ENCODE measurements at places on chromosomes 4 and X.
A peak's percentile ranks its signal among the peaks of the same experiment; 100 is the strongest.

DNA sequence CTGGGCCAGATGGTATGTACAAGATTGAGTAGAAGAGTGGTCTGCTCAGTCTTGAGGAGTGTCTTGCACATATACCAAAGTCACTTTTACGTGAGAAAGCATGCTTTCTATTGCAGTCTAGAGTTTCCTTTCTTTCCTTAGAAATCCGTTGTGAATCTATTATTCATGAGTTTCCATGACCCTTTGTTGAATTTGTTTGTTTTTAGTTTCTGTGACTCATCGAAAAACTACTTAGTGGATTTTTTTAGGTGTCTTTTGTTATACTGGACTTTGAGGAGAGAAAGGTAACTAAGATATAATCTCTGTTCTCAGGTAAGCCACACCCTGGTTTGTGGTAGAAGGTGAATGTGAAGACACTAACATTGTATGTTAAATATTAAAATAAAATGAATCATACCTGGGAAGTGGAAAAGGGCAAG lies 23.0 kb downstream of the GALNT7 start:
- no peak for DNase-seq

DNA sequence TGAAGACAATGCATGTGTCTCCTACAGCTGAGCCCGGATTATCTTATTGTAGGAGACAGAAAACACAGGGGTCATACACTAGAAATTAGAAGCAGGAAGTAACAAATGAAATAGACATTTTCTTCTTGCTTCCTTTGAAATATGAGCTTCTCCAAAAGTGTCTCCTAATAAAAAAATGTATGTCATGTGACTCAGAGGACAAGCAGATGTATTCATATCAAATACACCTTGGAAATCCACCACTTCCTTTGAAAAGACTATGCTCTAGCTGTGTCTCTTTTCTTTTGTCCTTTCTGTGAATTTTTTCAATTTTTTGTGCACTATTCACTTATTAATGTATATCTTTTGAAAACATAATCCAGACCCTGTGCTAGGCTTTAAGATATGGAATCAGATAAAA lies 1906.2 kb downstream of the C4orf33 start:
- DNase-seq = peak; percentile 9

DNA sequence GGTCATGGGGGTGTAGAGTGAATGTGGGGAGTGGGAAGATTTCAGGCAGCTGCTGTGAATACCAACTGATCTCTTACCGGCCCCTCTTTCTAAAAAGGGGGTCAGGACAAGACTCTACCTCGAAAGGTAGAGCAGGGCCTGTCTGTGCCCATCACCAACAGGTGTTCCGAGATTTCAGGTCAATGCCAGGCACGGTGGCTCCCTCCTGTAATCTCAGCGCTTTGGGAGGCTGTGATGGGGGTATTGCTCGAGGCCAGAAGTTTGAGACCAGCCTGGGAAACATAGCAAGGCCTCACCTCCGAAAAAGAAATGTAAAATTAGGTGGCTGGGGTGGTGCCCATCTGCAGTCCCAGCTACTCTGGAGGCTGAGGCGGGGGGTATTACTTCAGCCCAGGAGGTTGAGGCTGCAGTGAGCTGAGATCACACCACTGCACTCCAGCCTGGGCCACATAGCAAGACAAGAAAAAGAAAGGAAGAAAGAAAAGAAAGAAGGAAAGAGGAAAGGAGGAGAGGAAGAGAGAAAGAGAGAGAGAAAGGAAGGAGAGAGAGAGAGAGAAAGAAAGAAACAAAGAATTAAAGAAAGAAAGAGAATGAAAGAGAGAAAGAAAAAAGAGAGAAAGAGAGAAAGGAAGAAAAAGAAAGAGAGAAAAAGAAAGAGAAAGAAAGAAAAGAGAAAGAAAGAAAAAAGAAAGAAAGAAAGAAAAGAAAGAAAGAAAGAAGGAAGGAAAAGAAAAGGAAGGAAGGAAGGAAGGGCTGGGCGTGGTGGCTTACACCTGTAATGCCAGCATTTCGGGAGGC lies 50.1 kb downstream of the CRLF2 start:
- no peak for DNase-seq

GRCh38 chr4:681736-682451 lies 7.1 kb downstream of the SLC49A3 start:
- DNase-seq = no peak

GRCh38 chr4:185867770-185868169 lies 55.8 kb upstream of the SORBS2 start:
- DNase-seq = no peak

GRCh38 chr4:88010966-88011365 lies 3.5 kb downstream of the PKD2 start:
- DNase-seq = no peak

- no peak for DNase-seq
These were observed 271.8 kb upstream of the GK2 start for GRCh38 chr4:79679859-79680258.

GRCh38 chr4:173793937-173794510 lies 264.0 kb upstream of the HAND2 start:
- DNase-seq = no peak

GRCh38 chr4:90994851-90995574 lies 867.8 kb downstream of the CCSER1 start:
- no peak for DNase-seq

DNA sequence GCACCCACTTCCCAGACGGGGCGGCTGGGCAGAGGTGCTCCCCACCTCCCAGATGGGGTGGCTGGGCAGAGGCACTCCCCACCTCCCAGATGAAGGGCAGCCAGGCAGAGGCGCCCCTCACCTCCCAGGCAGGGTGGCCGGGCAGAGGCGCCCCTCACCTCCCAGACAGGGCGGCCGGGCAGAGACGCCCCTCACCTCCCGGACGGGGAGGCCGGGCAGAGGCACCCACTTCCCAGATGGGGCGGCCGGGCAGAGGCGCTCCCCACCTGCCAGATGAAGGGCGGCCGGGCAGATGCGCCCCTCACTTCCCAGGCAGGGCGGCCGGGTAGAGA lies 61.2 kb downstream of the UPRT start:
- no peak for DNase-seq

DNA sequence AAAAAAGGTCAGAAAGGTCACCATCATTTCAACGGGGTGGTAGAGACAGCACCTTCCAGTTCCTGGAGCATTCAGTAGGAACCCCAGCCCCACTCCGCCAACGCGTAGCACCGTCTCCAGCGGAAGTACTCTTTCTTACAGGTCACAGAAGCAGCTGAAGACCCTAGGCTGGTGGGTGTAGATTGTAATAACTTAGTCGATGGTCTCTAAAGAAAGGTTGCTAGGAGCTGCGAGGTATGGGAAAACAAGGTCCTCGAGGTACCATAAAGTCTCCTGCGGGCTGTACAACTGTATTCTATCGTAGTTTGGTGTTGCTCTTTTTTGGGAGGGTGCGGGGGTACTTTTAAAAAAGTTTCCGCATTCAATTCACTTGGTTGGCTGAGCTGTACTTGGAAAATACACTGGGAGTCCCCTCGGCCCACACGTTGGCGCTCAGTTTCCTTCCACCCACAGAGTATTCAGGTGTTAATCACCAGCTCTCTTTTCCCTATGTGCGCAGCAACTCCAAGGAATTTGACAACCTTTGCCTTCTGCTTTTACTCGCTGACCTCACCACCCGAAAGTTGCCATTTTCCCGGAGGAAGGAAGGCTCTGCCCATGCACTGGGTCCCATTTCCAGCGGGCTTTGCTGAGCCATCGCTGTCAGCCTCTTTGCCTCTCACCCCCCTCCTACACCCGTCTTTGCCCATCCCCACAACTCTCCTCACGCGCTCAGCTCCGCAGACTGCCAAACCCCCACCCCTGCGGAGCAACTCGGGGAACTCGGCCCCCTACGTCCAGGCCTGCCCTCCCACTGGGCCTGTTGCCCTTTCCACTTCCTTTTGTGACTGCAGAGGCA lies 4.8 kb upstream of the SOX3 start:
- DNase-seq = no peak

DNA sequence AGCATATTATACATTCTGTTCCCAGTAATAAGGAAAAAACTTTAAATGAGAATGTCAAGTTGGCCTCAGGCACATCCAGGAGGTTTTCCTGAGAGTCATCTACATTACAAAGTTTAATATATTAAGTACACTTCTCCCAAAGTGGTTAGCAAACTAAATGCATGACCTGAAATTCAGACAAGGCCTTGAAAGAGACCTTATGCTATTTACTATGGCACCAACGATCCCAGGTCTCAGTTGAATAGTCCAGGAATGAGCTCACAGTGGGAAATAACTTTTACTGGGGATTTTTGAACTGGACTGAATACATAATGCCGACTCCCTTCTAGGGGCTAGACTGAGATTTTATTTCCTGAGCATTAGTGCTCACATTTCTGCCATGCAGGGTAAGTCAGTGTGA lies 1577.5 kb upstream of the PCDH7 start:
- no peak for DNase-seq

GRCh38 chrX:148567779-148568178 lies 67.4 kb downstream of the AFF2 start:
- no peak for DNase-seq

GRCh38 chr4:125750828-125751466 lies 436.2 kb downstream of the FAT4 start:
- DNase-seq = peak; percentile 57

GRCh38 chrX:72011734-72012133 lies 101.1 kb downstream of the NHSL2 start:
- no peak for DNase-seq

- DNase-seq = no peak
These were observed 104.7 kb upstream of the KLHL13 start for GRCh38 chrX:118221270-118221669.

DNA sequence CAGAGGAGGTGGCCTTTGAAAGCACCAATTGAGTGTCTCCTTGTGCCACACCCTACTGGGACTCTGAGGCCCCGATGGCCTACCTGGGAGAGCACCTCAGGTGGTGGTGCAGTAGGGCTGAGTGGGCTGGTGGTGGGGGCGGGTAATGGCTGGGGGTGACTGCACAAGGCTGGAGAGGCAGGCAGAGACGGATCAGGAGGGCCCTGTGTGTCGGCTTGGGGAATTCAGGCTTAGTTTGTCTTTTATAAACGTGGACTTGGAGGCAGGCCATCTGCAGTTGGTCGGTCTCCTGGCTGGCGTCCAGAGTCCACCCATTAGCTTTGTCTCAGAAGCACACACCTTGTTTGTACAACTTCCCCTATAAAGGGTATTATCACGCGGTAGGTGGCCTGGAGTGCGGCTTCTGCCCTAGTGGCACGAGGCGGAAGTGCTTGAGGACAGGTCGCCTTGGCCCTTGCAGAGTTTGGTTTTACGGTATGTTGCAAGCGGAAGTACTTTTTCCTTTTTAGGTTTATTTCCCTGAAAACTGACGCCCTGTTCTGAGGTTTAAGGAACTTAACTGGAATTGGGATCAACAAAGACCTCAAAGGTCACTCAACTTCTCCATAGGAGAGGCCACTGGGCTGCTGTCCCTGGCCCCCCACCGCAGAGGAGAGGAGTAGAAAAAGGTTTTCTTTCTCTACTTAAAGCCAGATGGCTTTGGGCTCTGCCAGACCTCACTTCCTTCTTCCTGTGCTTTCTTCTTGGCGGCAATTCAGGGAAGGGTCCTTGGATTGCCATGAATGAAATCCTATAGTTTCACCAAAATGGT lies 8.0 kb downstream of the TBC1D14 start:
- DNase-seq = no peak

GRCh38 chr4:15935504-15936402 lies 2.8 kb downstream of the FGFBP1 start:
- DNase-seq = no peak

DNA sequence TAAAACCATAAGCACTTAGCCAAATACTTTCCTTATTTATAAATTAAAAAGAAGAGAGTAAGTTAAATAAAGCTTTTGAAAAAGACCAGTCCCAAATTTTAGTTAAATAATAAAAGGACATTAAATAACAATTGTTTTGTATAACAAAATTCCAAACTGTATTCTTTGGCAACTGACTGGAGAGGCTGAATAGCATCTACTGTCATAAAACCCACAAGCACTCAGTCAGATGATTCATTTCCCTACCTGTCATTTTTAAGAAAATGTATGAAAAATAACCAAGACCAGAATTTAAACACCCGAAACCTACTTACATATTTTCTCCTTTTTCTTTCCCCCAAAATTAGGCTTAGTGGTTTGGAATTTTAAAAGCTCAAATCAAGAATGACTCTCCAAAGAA lies 32.5 kb upstream of the SMIM10L2A start:
- no peak for DNase-seq

DNA sequence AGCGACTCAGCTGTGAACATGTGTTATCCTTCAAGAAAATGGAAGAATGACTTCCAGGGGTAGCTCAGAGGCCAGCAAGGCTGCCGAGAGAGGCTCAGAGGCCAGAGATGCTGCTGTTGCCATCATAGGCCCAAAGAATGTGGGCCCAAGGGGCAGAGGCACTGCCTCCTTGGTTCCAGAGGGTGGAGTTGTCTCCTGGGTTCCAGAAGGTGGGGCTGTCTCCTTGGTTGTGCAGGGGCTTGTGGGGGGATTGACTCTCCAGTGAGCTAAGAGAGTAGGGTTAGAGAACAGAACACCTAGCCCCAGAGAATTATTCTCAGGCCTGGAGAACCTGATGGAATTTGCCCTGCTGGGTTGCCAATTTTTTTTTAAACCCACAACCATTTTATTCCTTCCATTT lies 62.6 kb downstream of the DGKK start:
- DNase-seq = no peak

DNA sequence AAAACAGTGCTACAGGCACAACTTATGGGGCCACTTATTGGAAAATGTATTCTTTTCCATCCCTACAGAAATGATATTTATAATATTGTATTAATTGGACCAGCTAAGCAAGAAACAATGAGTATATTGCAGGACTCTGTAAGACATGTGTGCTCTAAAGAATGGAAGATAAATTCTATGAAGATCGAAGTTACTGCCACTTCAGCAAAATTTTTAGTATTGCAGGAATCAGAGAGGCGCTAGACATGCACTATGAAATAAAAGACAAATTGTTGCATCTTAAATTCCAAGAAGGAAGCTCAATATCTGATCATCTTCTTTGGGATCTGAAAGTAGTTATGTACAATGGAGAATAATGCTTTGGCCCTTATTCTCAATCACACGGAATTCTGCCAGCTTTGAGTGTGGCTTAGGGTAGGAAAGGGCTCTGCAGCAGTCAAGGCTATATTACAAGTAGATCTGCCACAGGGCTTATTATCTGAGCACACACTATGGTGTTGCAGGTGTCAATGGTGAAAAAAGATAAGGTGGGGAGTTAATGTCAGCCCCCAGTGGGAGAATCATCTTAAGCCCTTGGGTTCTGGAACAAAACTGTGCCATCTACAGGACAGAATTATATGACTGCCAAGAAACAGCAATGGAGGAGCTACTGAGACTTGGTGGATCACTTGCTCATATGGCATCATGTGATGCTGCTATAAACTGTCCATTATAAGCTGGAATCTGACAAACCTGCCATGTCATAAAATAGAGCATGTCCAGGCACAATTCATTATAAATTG lies 334.0 kb upstream of the NDST3 start:
- peak; percentile 21 for DNase-seq

GRCh38 chrX:131225078-131225477 lies 64.0 kb downstream of the IGSF1 start:
- DNase-seq = no peak

- DNase-seq = no peak
These were observed 335.7 kb upstream of the RASGEF1B start for GRCh38 chr4:81807386-81807785.

DNA sequence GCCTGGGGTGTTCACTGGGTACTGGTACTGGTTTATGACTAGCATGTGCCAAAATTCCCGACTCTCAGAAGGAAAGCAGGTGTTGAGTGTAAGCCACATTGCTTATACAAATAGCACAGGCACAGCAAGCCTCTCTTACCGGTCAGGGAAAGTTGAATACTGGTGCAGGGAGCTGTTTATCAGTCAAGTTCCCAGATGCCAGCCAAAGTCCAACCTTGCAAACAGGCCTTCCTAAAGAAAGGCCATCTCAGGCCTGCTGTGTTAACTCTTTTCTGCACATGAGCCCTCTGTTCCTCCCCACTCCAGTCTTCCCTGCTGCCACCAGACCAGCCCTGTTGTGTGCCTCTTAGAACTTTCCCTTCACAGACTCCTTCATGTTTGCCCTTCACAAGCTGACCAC lies 34.2 kb downstream of the PKD2 start:
- no peak for DNase-seq

All from COLO829 (cell line).